ENCODE measurements at places on chromosomes 6 and 20. TPM values are rescaled to one million over a fixed set of nuclear protein-coding genes. Genes with fewer than 3 reads are reported as not detected.

- no peak for DNase-seq
Measured at GRCh38 chr6:166589337-166589731, 2.9 kb upstream of the RAMACL start.

- DNase-seq: no peak
Measured at GRCh38 chr6:47114460-47114859, 72.3 kb upstream of the ADGRF1 start.

DNA sequence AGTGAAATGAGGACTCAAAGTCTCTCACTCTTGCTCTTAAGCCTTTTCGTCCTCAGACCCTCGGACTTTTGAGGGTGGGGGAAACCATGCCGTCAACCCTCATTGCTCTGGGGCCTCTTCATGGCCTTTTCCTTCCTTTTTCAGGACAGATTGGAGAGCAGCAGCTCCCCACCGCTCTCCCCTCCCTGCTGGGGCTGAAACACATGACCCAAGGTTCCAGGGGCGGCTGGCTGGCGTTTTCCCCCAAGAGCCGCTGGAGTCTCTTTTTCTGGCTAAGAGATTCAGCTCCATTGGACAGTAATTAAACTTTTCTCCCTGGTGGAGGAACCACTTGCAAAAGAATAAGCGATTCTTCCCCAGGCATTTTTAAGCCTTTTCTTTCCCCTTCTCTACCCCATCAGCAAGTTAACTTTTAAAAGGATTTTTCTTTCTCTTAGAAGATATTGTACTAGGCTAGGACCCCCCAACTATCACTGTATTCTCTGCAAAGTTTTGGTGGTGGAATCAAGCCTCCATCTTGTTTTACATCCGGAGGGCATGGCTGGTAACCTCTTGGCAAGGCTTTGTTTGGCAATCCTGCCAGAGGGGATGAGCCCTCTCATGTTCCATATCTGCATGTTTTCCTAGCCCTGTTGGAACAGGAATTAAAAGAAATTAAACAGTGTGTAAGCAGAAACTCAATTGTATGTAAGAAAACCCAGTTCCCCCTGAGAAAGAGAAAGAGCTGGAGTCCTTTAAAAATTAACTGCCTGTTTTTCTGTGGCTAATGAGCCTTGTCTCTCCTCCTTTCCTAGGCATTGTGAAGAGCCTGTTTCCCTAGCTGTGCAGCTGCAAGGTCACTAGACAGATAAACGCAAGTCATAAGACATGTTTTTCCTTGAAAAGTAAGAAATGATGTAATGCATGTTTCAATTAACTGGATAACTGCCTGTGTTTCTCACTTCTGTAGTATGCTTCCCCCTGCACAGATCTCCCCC, 100.8 kb upstream of the GPR6 start:
- no peak for DNase-seq

GRCh38 chr6:118735320-118735719, 83.9 kb upstream of the CEP85L start:
- peak; percentile 62 for DNase-seq

DNA sequence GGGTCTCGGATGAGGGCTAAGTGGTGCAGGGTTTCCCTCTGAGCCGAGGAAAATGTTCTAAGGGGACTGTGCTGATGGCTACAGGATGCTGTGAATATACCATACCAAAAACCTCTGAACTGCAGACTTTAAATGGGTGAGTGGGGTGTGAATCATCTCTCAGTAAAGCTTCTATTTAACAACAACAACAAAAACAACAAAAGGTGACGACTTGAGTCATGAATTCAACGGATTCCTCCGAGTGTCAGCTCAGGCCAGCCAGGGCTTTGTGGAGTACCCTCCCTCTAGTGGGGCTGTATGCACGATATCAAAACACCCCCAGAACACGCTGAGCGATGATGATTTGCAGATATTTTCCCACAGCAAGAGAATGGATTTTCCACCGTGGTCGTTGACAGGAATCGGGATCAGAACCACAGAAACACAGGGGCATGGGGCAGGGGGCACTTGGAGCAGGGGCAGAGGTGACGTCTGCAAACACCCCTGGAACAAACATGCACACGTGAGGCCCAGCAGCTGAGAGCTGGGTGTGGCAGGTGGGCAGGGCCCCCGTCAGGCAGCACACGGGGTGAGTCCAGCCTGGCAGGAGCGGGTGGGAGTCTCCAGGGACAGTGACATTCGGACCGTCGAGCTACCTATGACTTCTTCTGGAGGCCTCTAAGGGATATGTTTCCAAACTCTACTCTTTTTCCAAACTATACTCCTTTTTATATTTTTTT, 38.6 kb downstream of the SLC2A4RG start:
- DNase-seq: no peak

DNA sequence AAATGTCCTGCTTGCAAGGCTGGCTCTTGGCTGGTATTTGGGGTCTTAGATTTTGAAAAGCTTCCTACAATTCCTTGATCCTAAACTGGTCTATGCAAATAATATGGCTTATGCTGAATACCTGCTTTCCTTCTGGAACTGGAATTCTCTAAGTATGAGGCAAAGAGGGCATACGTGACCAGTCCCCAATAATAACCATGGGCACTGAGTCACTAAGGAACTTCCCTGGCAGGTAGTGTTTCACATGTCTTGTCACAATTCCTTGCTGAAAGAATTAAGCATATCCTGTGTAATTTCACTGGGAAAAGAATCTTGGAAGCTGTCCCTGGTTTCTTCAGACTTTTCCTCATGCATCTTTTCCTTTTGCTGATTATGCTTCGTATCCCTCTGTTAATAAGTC, 106.5 kb downstream of the MMS22L start:
- no peak for DNase-seq

- DNase-seq: no peak
Measured at GRCh38 chr6:144449218-144449617, 164.1 kb downstream of the UTRN start.

Gene TMEM200A
- 1.9 TPM for total RNA-seq

- peak; percentile 75 for DNase-seq
Measured at GRCh38 chr20:35953387-35954199, 709 bp downstream of the SCAND1 start.

DNA sequence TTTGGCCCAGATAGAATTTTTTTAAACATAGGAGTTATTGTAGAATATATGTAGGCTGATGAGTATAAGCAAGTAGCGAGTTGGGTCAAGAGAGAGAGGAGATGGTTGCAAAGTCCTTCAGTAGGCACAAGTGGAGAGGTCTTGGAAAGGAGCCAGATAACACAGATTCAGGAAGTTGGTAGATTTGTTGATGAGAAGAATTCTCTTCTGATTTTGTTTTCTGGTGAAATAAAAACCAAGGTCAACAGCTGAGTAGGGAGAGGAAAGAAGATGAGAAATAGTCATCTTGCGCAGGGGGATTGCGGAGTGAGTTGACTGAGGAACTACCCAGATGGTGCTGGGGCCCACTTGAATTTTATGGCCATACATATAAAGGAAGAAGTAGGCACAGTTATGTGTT, 17.4 kb upstream of the CD83 start:
- DNase-seq: no peak

Gene ESR1
- total RNA-seq: 0.03 TPM

Gene C6orf52
- not detected for total RNA-seq

Gene PI16
- not detected for total RNA-seq

- DNase-seq: no peak
Measured at GRCh38 chr6:66103954-66104353, 396.9 kb upstream of the EYS start.

- DNase-seq: no peak
Measured at GRCh38 chr6:39804466-39805065, 12.4 kb downstream of the DAAM2 start.

Gene POU5F1
- total RNA-seq: 2.4 TPM

GRCh38 chr20:25198663-25199383, 3.3 kb downstream of the ENTPD6 start:
- DNase-seq: no peak

DNA sequence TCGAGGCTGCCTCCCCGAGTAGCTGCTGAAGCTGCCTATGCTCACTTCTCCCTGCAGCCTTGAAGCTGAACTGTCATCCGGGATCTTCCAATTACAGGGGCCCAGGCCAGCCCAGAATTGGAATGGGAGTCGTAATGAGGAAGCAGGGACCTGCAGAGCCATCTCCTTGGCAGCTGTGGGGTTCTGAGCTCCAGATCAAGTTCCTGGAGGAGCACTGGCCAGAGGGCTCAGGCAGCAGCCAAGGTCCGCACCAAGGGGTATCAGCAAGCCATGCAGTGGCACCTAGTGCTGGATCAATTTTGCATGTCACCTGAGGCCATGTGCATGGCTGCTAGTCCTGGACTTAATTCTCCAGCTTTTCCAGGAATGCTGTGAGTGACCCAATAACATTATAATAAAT, 163.2 kb upstream of the TSHZ2 start:
- DNase-seq: no peak

All from SJCRH30 (cell line).